Cortex of kidney (tissue), 1 donor: ENCODE measurements at places on chromosomes 4 and X.

GRCh38 chr4:27270435-27270834 is 409.8 kb downstream of the STIM2 start:
- no peak for DNase-seq

- DNase-seq, result no peak
Observed at GRCh38 chrX:71253253-71254091, 468 bp downstream of the ZMYM3 start.

DNA sequence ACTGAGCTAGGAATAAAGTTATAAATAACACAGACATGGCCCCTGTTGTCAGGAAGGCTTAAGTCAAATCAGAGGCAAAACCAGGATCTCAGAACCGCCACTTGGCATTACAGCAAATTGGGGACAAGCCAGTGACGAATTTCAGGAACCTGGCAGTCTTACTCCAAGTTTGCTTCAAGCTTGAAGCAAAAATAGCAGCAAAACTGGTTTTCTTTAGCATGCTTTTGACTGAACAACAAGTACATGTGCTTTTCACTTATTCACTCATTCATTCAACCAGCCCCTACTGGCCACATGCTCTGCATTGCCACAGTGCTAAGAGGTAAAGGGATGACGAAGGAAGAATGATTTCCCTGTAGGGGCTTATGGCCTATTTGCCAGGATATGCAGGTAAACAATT is 253.9 kb upstream of the PPARGC1A start:
- no peak for DNase-seq

DNA sequence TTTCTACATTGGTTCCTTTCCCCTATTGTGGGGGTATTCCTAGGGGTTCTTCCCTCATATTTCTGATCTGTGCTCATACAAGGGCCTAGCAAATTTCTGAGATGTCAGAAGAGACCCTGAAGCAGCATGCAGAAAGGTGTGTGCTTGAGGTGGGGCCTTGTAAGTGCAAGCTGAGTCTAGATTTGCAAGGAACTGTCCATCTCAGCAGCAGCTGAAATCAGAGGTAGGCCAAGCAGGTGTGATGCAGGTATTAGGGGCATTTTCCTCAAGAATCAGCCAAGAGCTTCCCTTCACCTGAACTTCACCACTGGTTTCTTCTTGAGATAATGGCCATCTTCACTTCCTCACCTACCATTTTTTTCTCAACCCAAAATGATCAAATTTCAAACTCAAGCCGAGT is 45.1 kb downstream of the ASB9 start:
- DNase-seq, result no peak

GRCh38 chr4:74018771-74019170 is 19.7 kb downstream of the CXCL3 start:
- no peak for DNase-seq
